ENCODE measurements at places on chromosomes 7 and 10.

GRCh38 chr10:59281861-59282260 lies 80.5 kb downstream of the FAM13C start:
- no peak for DNase-seq

GRCh38 chr10:43079856-43080255 lies 3.0 kb downstream of the RET start:
- DNase-seq, result no peak

- no peak for DNase-seq
Measured at GRCh38 chr10:77560052-77560451, 77.6 kb downstream of the KCNMA1 start.

- DNase-seq, result no peak
Measured at GRCh38 chr7:55023841-55024505, 5.2 kb downstream of the EGFR start.

GRCh38 chr10:10794791-10795191 lies 222.9 kb upstream of the CELF2 start:
- DNase-seq, result no peak

DNA sequence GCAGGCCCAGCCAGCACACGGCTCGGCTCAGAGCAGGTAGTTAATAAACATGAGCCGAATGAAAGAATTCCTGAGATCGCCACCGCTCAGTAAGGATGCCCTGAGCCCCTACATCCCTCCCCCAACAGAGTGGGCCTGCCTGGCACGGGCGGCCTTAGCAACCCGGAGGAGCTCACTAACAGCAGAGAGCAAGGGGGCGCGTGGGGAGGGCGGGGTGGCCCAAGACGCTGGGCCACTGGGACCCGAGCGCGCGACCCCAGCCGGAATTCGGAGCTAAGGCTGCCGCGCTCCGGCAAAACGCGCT lies 403 bp upstream of the ENO4 start:
- no peak for DNase-seq

DNA sequence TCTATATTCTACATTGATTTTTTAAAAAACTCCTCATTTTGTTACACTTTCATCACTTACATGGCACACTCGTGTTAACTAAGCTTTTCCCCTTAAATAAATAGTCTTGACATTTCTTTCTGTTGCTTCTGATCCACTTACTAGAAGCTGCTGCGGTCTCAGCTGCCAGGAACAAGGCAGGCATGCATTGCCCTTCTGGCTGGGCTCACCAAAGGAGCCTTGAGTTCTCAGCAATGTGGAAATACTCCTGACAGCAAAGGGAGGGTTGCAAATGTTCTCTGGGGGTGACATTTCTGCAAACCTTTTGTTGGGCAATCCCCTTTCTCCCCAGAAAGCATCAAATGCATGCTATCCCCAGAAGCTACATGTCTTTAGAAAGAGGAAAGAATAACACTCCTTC lies 350.1 kb downstream of the PRPF18 start:
- DNase-seq, result no peak

DNA sequence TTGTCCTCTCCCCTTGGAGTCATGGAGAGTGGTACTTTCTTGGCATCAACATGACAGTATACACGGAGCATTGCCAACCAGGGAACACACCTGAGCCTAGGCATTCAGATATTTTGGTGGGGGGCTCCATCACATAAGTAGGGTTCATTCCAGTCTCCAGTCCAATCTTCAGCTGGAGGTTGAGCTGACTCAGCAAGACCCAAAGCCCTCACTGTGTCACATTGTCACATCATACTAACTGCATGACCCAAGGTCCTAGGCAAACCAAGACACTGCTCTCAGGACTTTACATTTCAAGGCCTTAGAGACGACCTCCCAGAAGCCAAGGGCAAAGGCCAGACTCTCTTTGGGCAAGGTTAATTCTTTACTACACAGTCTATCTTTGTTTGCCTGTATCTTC lies 190.1 kb downstream of the TMEM178B start:
- DNase-seq, result no peak

DNA sequence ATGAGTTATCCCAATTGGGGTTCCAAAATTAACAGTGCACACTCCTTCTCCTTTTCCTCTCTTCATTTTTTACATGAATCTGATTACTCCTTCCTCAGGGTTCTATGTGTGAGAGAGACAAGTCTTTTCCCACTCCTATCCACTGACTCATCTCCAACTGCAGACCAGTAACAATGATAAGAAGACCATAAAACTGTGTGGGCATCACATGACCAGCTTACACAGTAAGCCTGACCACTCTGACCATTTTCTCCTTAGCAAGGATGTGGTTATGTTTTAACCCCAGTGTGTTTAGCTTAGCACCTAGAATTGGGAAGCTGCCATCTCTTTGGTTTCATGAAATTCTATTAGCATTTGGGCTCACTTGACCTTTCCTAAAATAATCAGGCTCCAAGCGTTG lies 145.0 kb upstream of the CALCR start:
- no peak for DNase-seq

DNA sequence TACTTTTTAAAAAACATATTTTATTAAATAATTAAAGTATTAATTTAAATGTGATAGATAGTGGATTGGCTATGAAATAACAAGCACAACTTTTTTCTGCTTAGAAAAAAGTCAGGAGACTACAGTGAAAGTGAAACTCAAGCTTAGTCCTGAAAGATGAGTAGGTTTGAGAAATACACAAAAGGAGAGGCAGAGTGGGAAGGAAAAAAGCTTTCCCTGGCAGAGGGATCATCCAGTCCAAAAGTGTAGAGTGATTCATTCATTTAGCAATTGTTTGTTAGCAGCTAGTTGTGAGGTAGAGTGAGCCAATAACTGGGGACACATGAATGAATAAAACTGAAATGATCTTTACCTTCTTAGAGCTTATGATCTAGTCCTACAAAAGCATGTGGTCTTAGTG lies 93.5 kb downstream of the FOXP2 start:
- no peak for DNase-seq

- no peak for DNase-seq
Measured at GRCh38 chr7:25595996-25596395, 367.7 kb upstream of the NPVF start.

- DNase-seq, result no peak
Measured at GRCh38 chr7:78412216-78412858, 613.8 kb downstream of the PHTF2 start.

DNA sequence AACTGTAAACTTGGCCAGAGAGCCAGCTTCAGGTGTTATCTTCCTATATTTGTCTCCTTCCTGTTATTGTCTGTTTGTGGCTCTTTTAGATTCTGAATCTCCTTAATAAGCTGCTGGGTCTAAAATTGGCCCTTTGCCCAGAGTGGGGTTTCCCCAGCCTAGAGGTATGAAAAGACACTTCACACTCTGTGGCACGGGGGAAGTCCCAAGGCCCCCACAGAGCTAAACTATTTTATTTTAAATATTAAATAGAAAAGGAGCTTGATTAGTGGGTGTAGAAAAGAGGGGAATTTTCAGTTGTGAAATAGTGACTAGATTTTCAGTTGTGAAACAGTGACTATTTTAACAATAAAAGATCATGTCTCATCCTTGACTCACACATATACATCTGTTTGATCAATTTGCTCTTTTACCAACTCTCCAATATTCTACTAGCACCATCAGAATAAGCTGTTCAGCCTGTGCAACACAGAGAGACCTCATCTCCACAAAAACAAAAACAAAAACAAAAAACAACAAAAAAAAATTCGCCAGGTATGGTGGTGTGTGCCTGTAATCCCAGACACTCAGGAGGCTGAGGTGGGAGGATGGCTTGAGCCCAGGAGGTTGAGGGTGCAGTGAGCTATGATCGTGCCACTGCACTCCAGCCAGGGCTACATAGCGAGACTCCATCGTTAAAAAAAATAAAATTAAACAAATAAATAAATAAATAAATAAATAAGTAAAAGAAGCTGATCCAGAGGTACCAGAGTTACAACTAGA lies 24.9 kb upstream of the ADO start:
- DNase-seq, result no peak

- DNase-seq, result no peak
Measured at GRCh38 chr10:14982744-14983143, 23.6 kb downstream of the MEIG1 start.

DNA sequence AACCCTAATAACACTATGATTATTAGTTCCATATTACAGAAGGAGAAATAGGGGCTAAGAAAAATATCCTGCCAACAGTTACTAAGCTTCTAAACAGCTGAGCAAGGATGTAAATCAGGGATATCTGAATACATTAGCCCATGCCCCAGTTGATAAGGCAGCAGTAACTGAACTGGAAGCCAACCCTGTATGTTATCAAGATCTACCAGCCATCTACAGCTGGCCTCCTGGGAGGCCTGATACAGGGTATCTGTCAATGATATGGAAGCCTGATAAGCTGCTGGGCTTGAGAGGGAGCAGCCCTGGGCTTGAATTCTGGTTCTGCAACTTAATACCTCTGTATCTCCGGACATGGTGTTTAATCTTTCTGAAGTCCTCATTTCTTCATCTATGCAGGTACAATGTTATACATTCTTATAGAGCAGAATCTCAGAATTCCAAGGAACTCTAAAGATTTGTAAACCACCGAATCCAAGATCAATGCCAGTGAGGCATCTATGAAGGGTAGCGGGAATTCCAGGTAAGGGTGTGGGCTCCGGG lies 37.9 kb upstream of the AFAP1L2 start:
- no peak for DNase-seq

GRCh38 chr7:44564606-44565005 lies 9.1 kb downstream of the DDX56 start:
- no peak for DNase-seq

GRCh38 chr10:100089241-100089640 lies 7.6 kb upstream of the CPN1 start:
- no peak for DNase-seq

DNA sequence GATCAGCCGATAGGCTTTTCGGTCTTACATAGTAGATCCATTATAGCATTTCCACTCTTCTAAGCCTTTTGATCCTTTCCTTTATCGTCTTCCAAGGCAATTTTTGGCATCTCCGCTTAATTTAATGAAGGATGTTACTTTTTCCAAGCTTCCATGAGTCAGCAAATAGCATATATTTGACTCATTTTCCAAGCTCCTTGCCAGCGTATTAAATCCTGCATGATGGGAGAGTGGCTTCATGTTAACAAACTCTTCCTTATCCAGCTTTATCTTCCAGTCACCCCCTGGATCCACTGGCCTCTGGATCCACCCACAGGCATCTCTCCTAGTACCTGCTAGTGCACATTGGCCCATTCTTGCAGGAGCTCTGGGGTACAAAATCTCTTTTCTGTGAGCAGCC lies 13.0 kb downstream of the OR9A2 start:
- no peak for DNase-seq

- no peak for DNase-seq
Measured at GRCh38 chr10:109947111-109947920, 24.0 kb upstream of the XPNPEP1 start.

- no peak for DNase-seq
Measured at GRCh38 chr7:24910551-24911212, 69.3 kb downstream of the OSBPL3 start.

GRCh38 chr10:86535132-86535882 lies 13.7 kb upstream of the WAPL start:
- DNase-seq, result no peak

DNA sequence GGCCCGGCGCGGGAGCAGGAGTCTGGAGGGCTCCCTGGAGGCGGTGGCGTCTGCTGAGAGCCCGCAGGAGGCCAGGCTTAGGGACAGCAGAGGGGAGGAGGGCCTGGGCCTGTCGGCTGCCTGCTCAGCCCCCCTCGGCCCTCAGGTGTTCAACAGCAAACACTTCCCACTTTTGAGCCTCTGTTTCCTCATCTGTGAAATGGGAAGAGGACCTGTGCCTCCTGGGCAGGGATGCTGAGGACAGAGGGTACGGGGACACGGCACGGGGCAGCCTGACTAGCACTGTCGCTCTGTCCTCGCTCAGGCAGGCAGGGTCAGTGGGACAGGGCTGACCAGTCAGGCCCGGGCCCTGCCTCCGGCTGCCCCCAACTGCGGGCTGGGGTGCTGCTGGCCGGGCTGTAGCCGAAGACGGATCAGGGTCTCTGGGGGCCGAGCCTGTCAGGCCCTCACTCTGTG lies 663 bp downstream of the CYP2W1 start:
- DNase-seq, result no peak

DNA sequence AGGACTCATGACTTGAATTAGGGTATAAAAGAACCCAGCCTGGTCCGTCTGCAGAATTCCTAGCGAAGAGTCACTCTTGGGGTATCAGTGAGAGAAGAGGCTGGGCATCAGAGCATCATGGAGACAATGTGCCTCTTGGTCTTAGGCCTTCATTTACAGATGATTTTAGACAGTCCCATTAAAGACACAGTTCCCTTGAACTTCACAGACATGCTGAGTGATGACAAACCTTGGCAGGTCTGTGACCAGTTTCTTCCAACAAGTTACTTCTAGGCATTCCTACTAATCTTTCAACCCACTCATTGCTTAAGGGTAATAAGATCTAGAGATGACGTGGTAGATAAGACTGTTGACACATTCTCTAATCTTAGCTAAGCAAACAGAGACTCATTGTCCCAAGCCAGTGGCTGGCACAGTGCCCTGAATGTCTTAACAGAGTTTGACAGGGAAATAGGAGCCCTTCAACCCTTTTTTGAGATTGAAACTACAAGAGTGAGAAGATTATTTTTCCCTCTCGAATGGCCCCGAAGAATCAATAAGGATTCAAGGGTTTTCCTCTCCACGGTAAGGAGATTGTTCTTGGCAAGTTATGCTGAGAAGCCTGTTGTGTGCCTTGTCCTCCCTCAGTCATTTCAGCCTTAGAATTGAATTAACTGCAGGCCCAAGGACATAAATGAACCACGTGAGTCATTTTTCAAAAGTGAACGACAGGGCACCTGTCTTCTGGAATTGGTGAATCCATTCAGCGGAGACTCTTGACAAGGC lies 281.1 kb downstream of the CCDC3 start:
- DNase-seq, result no peak

DNA sequence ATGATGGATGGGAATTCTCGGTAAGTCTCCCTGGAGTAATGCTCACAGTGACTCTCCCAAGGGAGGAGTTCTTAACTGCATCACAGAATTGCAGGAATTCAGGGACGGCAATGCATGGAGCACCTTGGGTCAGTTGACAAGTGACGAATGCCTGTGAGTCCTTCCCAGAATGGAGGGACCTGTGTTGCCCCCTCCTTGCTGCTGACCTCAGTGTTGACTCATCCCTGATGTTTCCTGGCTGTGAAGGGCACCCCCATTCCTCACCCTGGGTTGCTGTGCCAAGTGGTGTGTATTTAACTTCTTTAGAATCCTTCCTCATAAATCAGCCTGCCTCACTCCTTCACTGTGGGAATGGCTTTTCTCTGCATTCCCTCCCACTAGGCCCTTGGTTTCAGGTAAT lies 98.9 kb downstream of the LRMDA start:
- DNase-seq, result no peak

All from cerebellar nuclear complex (tissue), 1 donor.